ENCODE measurements at places on chromosomes 2 and 18.

- DNase-seq, result no peak
Observed at GRCh38 chr2:68453761-68454360, 13.2 kb downstream of the FBXO48 start.

GRCh38 chr2:158192515-158193443 lies 91.1 kb downstream of the UPP2 start:
- no peak for DNase-seq

DNA sequence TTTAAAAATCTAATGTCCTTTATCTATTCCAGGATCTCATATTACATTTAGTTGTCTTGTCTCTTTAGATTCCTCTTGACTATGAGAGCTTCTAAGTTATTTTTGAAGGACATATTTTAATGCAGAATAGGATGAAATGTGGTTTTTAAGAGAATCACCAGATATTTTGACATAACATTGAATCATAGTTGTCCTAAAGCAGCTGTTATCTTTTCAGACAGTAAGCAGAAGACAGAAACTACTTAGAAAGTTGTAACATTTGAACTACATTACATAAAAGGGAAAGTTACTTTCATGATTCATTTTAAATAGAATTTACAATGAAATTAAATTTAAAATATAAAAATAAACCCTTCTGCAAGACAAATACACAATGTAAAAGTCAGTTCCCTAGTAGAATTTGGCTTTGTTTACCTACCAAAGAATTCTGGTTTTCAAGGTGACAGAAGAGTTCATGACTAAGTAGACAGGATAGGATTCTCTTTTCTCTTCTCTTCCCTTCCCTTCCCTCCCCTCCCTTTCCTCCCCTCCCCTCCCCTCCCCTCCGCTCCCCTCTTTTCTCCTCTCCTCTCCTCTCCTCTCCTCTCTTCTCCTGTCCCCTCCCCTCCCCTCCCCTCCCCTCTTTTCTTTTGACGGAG lies 186.0 kb downstream of the DIS3L2 start:
- no peak for DNase-seq

DNA sequence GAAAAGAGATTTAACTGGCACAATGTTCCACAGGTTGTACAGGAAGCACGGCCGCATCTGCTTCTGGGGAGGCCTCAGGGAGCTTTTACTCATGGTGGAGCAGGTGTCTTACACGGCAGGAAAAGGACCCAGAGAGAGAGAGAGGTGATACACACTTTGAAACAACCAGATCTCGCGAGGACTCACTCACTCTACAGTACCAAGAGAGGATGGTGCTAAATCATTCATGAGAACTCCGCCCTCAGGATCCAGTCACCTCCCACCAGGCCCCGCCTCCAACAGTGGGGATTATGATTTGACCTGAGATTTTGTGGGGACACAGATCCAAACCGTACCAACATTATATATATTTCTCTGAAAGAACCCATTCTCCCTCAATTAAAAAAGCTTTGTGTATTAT lies 79.7 kb upstream of the DOCK10 start:
- no peak for DNase-seq

DNA sequence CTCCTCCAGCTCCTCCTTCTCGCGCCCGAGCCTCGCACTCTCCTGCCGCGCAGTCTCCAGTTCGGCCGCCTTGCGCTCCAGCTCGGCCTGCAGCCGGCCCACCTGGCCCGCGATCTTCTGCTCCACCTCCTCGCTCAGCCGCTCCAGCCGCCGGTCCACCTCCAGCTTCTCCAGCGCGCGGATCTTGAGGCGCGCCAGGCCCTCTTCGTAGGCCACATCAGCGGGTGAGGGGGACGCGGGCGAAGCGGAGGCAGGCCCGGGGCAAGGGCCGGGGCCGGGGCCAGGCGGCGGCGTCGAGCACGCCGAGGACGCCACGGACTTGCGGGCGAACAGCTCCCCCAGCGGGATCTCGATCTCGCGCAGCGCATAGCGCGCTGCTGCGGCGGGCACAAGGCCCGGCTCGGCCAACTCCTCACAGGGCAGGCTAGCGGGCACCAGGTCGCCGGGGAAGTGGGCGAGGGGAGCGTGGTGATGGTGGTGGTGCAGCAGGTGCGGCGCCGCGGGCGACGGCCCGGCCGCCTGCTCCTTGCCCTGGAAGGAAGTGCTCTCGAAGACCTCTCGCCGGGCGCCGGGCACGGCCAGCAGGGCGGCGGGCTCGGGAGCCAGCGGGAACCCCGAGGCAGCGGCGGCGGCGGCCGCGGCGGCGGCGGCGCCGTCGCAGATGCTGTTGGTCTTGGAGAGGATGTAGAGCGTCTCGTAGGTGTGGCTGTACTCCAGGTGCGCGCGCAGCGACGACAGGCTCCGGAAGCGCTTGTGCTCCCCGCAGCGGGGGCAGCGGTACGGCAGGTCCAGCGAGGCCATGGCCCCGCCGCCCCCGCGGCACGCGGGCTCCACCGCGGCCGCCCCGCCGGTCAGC lies 15.2 kb downstream of the FBXO41 start:
- DNase-seq, result no peak

DNA sequence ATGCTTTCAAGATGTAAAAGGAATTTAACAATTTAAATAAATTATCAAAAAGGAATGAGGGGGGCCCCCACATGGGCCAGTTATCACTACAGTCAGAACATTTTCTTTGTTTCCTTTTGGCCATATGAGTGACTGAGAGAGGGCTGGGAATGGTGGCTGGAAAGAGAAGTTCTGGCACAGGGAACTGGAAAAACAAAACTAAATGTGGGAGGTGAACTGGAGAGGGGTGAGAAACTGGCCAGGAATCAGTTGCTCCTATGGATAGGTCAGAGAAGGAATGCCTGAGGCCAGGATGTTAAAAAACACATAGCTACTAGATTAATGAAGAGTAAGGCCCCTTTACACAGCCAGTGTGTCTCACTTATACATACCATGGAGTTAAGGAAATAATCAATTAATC lies 121.0 kb downstream of the RBMS1 start:
- no peak for DNase-seq

DNA sequence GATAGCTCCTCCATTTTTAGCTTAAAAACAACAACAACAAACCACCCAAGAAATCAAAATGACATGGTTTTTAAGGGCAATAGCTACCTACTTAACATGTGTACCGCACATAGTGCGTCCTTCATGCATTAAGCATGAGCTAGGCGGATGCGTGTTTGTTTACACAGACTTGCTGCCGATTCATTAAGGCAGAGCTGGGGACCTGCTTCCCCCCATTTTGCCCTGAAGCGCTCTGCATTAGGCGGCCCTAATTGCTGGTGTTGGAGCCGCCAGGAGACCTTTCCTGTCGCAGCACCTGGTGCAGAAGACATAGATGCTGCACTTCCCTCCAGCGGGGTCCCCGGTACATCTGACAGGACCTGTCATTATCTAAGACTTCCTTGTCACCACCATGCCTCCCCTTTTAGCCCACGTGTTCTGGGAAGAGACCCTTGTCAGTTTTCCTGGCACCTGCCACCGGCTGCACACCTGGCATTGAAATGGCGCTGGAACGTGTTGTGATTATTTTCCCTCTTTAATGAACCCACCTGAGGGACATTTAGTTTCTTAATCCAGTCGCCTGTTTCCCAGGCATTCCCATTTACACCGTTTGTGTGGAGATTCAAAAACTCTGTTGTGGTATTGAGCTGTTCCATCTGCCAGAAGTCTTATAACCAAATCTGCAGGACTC lies 261.1 kb upstream of the RAB12 start:
- DNase-seq, result no peak

- DNase-seq, result no peak
Observed at GRCh38 chr2:88866756-88867155, 175.3 kb downstream of the RPIA start.

GRCh38 chr18:67144329-67144728 lies 372.2 kb downstream of the DSEL start:
- DNase-seq, result no peak

- no peak for DNase-seq
Observed at GRCh38 chr2:42410742-42411514, 49.9 kb upstream of the COX7A2L start.

DNA sequence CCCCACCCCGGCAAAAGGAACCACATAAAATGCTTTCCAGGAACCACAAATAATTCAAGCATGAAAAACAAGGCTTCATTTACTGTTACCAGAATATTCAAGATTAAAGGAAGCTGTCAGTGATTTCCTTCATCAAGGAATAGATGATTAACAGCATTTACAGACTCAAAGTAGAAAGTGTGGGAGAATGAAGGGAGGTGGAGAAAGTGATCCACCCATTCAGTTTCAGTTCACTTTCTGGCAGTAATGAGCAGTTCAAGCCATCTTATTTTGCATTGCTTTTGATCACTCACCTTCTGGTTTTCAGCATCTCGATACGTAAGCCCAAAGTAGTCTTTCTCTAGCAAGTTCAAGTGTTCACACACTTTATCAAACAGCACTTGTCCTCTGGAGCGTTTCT lies 99.0 kb downstream of the EPB41L3 start:
- no peak for DNase-seq

- DNase-seq, result no peak
Observed at GRCh38 chr2:20035955-20036666, 15.3 kb downstream of the LAPTM4A start.

DNA sequence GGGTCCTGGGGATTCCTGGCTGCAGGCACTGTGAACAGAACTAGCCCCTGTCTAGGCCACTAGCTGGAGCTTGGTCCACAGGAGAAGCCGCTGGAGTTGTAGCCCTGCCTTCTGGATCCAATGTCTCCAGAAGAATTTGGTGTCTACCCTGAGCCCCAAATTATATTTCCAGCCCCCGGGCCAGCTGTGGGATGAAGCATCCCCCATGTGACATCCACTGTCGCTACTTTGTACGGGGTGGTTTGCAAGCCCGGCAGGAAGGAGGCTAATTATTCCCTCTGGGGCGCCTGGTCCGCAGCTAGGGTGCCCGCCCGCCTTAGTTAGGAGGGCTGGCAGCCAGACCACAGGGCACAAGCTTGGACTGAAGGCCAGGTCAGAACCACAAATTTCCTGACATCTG lies 106.5 kb downstream of the SMAD7 start:
- no peak for DNase-seq

DNA sequence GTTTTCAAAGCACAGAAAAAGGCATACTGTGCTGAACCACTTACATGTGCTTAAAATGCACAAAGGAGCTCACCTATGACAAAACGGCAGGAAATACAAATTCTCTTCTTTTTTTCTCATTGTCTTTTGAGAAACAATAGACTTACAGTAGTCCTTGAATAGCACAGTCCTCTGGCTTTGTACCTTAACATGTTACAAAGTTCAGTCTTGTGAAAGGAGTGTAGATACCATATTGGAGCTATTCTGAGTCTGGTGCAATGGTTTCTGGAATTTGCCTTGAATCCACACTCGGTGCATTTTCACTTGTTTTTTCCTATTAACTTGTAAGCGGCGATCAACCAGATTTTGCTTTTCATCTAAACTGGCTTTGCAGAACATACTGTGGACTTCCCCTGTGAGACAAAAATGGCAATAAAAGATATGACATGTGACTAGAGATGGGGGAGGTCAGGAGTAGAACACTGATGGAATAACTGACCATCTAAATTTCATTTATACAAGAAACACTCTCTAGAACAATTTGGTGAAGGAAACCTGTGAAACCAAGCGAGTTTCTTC lies 109.7 kb downstream of the METTL8 start:
- DNase-seq, result no peak

DNA sequence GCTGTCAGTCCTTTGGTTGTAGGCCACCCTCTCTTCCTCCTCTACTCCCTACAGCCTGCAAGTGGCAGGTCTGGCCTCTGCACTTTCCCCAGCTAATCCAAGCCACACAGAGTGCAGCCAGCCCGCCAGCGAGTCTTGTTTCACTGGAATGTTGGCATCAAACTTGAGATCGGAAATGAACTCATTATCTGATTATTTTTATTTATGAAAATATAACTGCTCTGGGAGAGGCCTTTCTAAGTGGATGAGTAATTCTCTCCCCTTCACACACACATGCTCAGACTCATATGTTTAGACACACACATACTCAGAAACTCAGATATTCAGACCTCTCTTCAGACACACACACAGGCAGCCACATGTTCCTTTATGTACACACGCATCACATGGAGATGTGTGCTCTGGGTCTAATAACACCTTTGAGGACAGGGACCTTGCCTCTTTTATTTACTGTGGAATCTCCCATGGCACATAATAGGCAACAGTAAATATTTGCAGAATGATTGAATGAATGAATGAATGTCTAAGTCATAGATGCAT lies 151.3 kb downstream of the ZFP36L2 start:
- no peak for DNase-seq

DNA sequence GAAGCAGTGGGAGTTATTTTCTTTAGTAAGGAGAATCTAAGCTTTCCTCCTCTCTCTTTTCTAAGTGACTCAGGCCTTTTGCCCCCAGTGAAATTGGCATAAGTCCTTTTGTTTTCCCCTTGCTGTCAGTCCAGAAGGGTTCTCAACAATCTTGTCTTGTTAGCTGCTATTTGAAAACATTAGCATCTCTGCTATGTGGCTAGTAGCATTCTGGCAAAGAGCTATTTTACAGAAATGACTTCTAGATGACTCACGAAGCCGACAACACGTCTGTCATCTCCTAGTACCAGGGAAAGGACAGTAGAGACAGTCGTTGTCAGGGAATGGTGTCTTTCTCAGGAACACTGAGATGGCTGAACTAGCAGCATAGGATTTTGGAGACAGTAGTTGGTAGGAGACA lies 14.7 kb downstream of the SMARCAL1 start:
- DNase-seq, result no peak

- DNase-seq, result no peak
Observed at GRCh38 chr2:182435754-182436153, 8.9 kb upstream of the PDE1A start.

GRCh38 chr2:36560726-36561125 lies 37.2 kb downstream of the FEZ2 start:
- no peak for DNase-seq

DNA sequence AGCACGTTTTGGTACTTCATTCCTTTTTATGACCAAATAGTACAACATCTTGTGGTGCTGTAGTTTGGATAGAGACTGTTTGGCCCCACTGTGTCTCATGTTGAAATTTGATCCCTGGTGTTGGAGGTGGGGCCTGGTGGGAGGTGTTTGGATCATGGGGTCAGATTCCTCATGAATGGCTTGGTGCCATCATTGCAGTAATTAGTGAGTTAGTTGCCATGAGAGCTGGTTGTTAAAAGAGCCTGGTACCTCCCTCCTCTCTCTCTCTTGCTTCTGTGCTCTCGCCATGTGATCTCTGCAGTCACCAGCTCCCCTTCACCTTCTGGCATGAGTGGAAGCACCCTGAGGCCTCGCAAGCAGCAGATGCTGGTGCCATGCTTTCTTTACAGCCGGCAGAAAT lies 50.9 kb downstream of the NCAPH start:
- no peak for DNase-seq

GRCh38 chr2:195612611-195613495 lies 44.2 kb upstream of the SLC39A10 start:
- no peak for DNase-seq

DNA sequence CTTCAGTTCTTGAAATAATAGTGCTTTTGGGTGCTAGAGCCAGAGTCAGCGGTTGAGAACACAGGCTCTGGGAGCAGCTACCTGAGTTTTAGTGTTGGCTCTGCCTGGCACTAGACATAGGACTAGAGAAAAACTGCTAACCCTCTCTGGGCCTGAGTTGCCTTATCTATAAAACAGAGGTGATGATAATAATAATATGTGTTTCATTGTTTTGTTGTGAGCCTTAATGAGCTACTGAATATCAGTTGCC lies 391.7 kb downstream of the PTPRM start:
- DNase-seq, result no peak

Data from NCI-H187 (cell line).